NCI-H446 treated with DMSO at 0.1 percent for 48 hours (cell line): ENCODE measurements at places on chromosomes 7 and 10.

- no peak for DNase-seq
These were observed 141.3 kb upstream of the ZNF438 start for GRCh38 chr10:31172925-31173324.

DNA sequence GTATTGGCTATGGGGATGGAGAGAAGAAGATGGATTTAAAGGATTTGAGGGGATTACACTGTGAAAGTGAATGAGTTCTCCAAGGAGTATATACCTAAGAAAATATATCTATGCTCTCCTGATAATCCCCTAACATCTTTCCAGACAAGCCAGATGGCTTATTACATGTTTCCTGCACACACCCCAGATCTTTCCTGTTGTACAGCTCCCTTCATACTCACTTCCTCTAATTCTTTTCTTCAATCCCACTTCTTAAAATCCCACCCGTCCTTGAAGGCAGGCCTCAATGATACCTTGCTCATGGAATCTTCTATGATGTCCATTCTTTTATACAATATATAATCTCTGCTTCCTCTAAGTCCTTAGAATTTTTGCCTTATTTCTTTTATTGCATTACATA, 317.2 kb upstream of the DGKB start:
- no peak for DNase-seq

DNA sequence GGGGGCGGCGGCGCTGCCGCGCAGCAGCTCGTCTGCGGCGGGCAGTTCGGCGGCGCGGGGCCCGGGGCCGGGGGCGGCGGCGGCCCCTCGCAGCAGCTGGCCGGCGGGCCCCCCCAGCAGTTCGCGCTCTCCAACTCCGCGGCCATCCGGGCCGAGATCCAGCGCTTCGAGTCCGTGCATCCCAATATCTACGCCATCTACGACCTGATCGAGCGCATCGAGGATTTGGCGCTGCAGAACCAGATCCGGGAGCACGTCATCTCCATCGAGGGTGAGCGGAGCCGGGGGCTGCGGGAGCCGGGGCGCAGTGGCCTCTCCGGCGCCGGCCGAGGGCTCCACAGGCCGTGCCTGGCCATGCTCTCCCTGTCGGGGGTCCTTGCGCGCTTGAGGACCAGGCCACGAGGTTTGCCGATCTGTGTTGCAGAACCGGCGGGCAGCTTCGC, 548 bp downstream of the AGAP3 start:
- DNase-seq: no peak

DNA sequence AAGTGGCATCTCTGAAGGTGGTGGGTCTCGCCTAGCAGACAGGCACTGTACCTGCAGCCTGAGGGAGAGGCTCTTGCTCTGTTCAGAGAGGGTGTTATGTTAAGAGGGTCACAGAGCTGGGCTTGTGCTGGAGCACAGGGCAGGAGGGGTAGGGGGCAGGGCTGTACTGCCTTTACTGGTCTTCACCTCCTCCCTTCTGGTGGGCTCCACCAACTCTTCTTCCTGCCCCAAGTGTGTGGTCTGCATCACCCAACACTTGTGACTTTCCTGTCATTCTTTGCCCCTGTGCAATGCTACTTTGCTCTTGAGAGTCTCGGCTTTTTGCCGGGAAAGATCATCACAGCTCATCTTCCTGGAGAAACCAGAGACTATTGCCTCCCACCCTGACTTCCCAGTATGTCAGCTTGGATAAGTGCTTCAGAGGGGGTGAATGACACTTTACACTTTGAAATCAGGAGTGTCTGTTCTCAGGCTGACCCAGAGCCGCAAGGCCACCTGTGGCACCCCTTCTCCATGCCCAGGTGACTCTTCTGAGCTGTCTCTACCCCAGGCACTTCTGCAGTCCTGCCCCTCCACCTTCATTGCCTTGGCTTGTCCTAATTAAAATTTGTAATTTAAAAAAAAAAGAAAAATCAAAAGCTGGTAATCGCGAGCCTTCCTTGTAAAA, 38.4 kb upstream of the IKZF1 start:
- DNase-seq: no peak

DNA sequence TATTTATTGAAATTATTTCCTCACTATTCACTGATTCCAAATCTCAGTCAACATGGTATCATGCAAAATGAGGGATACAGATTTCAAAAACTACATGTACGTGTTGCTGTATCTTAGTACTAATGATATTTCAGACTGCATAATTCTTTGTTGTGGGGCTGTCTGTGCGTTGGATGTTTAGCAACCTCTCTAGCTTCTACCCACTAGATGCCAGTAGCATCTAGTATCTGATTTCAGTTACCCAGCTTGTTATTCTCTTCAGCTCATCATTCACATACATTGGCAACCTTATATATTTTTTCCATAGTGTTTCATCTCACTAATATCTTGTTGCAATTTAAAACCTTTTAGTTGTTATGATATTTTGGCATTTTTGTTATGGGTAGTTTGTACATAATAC, 22.5 kb upstream of the WASL start:
- no peak for DNase-seq

DNA sequence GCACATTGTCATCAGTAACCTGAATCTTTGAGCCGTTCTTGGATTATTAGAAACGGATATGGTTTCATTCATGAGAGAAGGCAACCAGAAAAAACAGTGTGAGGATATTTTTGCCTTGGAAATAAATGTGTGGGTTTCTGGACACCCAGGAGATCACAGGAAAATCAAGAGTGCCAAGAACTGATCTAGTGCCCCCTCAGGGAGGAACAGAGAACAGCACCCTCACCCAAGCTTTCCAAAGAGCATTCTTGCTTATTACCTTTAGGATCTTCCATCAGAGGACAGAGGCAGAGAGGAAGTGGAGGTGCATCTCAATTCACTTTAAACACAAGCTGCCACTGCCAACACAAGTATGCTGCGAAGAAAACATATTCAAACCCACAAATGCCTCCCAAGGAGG, 851.5 kb upstream of the COBL start:
- DNase-seq: no peak

DNA sequence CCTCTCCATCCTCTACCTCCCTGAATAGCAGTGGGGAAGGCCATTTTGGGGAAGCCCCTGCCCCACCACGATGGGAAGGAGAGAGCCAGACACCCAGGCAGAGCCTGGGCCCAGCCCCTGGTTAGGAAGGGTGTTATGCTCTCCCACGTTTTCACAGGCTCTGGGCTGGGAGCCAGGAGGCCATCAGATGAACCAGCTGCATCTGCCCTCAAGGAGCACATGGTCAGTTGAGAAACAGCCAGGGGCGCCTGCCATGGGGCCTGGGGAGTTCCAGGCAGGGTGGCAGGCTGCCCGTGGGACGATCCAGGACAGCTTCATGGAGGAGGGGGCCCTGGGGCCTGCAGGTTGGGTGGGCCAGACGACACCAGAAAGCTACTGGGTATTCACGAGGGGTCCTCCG, 47.5 kb downstream of the CAMK2B start:
- DNase-seq: no peak
